Placental pericyte (primary cell): ENCODE measurements at places on chromosomes 4 and X. TPM values are rescaled to one million over a fixed set of nuclear protein-coding genes. Genes with fewer than 3 reads are reported as not detected.

RAB33A gene
- total RNA-seq: 0.72 and 3.3 TPM in 2 replicates

FRAS1 gene
- total RNA-seq: 0.57 and 13.8 TPM in 2 replicates

CT45A8 gene
- total RNA-seq: not detected in 2 replicates

EDNRA gene
- 1.3 and 13.2 TPM in 2 replicates for total RNA-seq

OTUD6A gene
- not detected in 2 replicates for total RNA-seq

SHROOM3 gene
- total RNA-seq: 7.9 and 42.5 TPM in 2 replicates

SLC7A11 gene
- 45.4 and 101 TPM in 2 replicates for total RNA-seq

LINC00632 gene
- 3.9 and 5.3 TPM in 2 replicates for total RNA-seq

FOXO4 gene
- 3.1 and 5.3 TPM in 2 replicates for total RNA-seq

ERAS gene
- 0.22 TPM in 1 of 2 replicates, not detected in the other for total RNA-seq

NAA11 gene
- total RNA-seq: 3.9 and 21.0 TPM in 2 replicates

CNGA1 gene
- 0.29 TPM in 1 of 2 replicates, not detected in the other for total RNA-seq

ARX gene
- not detected in 2 replicates for total RNA-seq

PDE6B gene
- 2.6 TPM in 1 of 2 replicates, not detected in the other for total RNA-seq

MAOB gene
- under 0.01 TPM in 1 of 2 replicates, not detected in the other for total RNA-seq

CLDN2 gene
- total RNA-seq: 0.14 TPM in 1 of 2 replicates, not detected in the other

ADRA2C gene
- total RNA-seq: 2.2 and 2.9 TPM in 2 replicates

ATP1B4 gene
- not detected in 2 replicates for total RNA-seq

SPCS3 gene
- total RNA-seq: 255 and 286 TPM in 2 replicates

FGB gene
- total RNA-seq: not detected in 2 replicates

MAGEA2 gene
- total RNA-seq: not detected in 2 replicates

MED28 gene
- total RNA-seq: 8.4 and 10.7 TPM in 2 replicates

DDX60 gene
- 14.2 and 19.3 TPM in 2 replicates for total RNA-seq

ANKRD50 gene
- 25.2 and 56.3 TPM in 2 replicates for total RNA-seq

HPRT1 gene
- total RNA-seq: 9.6 and 10.3 TPM in 2 replicates

DAPP1 gene
- total RNA-seq: not detected in 2 replicates

SYP gene
- under 0.01 and 0.29 TPM in 2 replicates for total RNA-seq

ZNF732 gene
- under 0.01 and 0.44 TPM in 2 replicates for total RNA-seq

TCP11X2 gene
- not detected in 2 replicates for total RNA-seq

FOXR2 gene
- not detected in 2 replicates for total RNA-seq

RADX gene
- total RNA-seq: 1.7 TPM in 1 of 2 replicates, not detected in the other

RPA4 gene
- total RNA-seq: 0.66 and 1.9 TPM in 2 replicates

NOX1 gene
- 0.22 TPM in 1 of 2 replicates, not detected in the other for total RNA-seq

CNKSR2 gene
- 0.88 and 1.4 TPM in 2 replicates for total RNA-seq

F8A3 gene
- total RNA-seq: 0.44 and 2.3 TPM in 2 replicates

DDIT4L gene
- total RNA-seq: 5.6 and 12.5 TPM in 2 replicates

TMEM128 gene
- total RNA-seq: 17.7 and 19.9 TPM in 2 replicates

TMEM150C gene
- 0.14 TPM in 1 of 2 replicates, not detected in the other for total RNA-seq

CPE gene
- total RNA-seq: 0.44 and 2.3 TPM in 2 replicates

SLC30A9 gene
- 57.3 and 74.0 TPM in 2 replicates for total RNA-seq

F8A2 gene
- not detected in 2 replicates for total RNA-seq

GPRASP3 gene
- total RNA-seq: 3.0 and 3.3 TPM in 2 replicates

HSFX4 gene
- not detected in 2 replicates for total RNA-seq

PHF8 gene
- 28.6 and 37.6 TPM in 2 replicates for total RNA-seq

SMARCAD1 gene
- 39.2 and 55.8 TPM in 2 replicates for total RNA-seq

GAB3 gene
- total RNA-seq: 0.44 and 0.57 TPM in 2 replicates

SUPT20HL1 gene
- total RNA-seq: 0.14 TPM in 1 of 2 replicates, not detected in the other

H2BW2 gene
- total RNA-seq: not detected in 2 replicates

ZFP42 gene
- total RNA-seq: under 0.01 and 0.22 TPM in 2 replicates
